Activated CD8-positive, alpha-beta memory T cell treated with anti-CD3 and anti-CD28 coated beads for 4 hours (primary cell): ENCODE measurements at places on chromosomes 11 and 22.

DNA sequence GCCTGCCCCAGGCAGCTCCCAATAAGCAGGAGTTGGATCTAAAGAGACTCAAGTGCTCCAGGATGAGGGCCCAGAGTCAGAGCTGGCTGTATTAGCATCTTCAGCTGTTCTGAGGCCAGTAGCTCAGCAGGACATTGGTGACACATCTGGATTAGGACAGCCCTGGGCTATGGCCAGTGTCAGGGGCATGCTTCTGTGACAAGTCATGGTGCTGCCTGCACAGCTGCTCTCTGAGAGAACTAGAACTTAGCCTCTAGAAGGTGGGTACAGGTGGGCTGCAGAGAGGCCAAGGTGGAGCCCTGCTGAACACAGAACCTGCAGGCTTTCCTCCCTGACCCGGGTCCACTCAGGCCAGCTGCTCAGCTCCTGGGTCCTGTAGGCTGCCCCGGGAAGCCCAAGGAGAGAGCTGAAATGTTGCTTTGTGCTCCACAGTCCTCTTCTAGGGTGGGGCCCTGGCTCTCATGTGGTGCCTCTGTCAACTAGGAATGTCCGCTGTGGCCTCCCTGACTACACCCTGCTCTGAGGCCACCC lies 426.9 kb downstream of the SOX6 start:
- DNase-seq = no peak

DNA sequence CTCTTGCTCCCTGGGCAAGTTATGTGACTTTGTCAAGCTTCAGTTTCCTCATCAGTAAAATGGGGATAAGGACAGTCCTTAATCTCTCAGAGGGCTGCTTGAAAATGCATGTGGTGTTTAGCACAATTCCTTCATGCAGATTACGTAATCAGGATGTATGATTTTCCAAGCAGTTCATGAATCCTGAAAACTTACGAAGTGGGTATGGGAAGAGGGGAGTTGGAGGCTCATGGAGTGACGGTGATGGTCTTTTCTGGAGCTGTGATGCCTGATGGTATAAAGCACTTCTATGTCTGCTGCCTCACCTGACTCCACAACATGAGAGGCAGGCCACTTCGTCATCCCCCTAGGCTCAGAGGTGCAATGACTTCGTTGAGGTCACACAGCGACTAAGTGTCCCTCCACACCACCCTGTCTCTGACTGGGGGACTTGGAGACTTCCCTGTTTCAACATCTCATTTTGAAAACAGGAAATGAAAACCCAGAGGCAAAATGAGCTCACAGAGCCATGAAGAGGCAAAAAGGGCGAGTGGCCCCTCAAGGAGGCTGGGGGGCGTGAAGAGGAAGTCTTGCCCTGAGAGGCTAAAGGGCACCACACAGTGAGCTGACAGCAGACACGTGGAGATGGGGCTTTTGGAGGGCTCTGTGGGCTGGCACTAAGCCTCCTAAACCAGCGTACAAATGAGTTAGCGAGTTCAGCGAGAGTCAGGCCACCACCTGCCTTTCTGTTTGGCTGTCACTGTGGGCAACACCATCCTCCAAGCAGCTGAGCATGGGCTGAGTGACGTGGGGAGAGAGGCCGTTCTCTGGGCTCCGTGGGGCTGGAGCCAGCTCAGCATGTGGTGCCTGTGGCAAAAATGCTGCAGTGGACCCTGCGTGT lies 10.1 kb downstream of the MCM5 start:
- DNase-seq = no peak

DNA sequence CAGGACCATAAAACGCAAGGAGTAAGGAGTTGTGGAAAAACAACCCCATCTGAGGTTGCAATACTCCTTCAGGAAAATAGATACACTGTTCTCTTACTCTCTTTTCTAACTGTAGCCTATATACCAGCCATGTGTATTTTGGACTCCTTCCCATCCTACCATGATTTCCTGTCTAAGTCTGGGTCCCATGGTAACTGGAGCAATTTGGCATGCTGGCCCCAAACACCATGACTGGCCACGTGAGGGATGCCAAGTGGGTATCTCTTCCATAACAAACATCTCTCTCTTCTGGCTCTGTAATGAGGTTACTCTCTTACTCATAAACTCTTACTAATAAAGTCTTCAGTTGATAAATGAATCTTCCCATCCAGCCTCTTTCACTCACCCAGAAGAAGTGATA lies 26.5 kb downstream of the ABTB2 start:
- no peak for DNase-seq

GRCh38 chr22:46051646-46052045 lies 74.7 kb upstream of the WNT7B start:
- DNase-seq = no peak

- DNase-seq = no peak
These were observed 5.1 kb downstream of the FOLR3 start for GRCh38 chr11:72140661-72141060.

DNA sequence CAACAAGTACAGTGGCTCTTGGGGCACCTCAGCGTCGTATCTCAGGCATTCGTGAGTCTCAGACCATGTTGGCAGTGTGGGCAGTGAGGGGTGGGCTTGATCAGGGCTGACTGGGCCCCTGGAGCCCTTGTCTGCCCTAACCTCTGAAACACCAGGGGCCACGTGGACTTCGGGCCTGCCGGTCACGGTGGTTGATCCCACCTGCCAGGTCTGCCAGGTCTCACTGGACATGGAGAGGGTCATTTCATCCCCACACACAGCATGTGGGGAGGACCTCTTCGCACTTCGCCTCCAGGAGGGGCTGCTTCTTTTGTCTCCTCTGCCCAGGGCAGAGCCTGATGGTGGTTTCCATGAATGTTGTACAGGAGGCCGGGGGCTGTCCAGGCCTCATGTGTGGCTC lies 77.1 kb downstream of the MPPED1 start:
- no peak for DNase-seq

GRCh38 chr11:91023731-91024130 lies 800.9 kb upstream of the CHORDC1 start:
- DNase-seq = no peak

GRCh38 chr11:76730887-76731565 lies 52.1 kb upstream of the TSKU start:
- no peak for DNase-seq
